ENCODE measurements at places on chromosomes 3 and 15. TPM values are rescaled to one million over a fixed set of nuclear protein-coding genes. Genes with fewer than 3 reads are reported as not detected.

DNA sequence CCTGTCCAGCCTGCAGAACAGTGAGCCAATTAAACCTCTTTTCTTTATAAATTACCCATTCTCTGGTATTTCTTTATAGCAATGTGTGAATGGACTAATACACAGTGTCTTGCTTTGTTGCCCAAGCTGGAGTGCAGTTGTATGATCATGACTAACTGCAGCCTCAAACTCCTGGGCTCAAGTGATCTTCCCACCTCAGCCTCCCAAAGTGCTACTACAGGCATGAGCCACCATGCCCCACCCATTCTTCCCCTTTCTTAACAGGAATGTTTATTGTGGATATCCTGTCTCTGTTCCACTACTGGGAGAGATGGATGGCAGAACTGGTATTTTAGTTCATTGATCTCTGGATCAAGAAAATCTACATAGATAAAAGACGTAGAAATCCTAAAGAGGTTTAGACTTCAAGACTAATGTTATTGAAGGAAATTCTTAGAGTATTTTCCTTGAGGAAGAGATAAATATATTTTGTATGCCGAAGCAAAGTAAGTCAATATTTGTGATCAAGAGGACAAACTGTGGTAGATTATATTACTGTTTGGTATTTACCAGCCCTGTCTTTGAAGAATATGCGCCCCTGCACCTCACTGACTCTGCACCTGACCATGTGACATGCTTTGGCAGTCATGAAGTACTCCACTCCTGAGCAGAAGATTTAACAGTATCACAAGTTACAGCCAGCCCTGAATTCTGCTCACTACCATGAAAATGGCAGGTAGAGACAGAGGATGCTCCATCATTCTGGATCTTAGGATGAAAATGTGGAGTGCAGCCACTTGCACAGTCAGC, 42.9 kb downstream of the UACA start:
- 0 out of 2 replicates have a peak, but pooled peaks cover 2% of the 10 kb centered on the region for H3K36me3 ChIP-seq
- DNase-seq: no peak
- no peak overlapping the region for H3K27ac ChIP-seq
- no peak overlapping the region for H3K4me3 ChIP-seq

- H3K4me1 ChIP-seq: no peaks in the 10 kb centered on the region
- no peak overlapping the region for H3K4me3 ChIP-seq
- no peaks in the 10 kb centered on the region for H3K36me3 ChIP-seq
- H3K27me3 ChIP-seq: no peaks in the 10 kb centered on the region
Observed at GRCh38 chr3:25007974-25008658, 419.9 kb upstream of the RARB start.

- no peak overlapping the region for H3K4me3 ChIP-seq
- H3K4me1 ChIP-seq: no peaks in the 10 kb centered on the region
- H3K27me3 ChIP-seq: no peaks in the 10 kb centered on the region
- no peak for DNase-seq
- H3K36me3 ChIP-seq: no peaks in the 10 kb centered on the region
- H3K27ac ChIP-seq: no peak overlapping the region
Observed at GRCh38 chr3:160012108-160012507, 23.5 kb downstream of the IL12A start.

The TTLL13 gene
- total RNA-seq: not detected

GRCh38 chr15:45242289-45242688, 9.7 kb upstream of the SLC28A2 start:
- no peaks in the 10 kb centered on the region for H3K36me3 ChIP-seq
- DNase-seq: no peak
- H3K27ac ChIP-seq: no peak overlapping the region
- H3K27me3 ChIP-seq: no peaks in the 10 kb centered on the region
- H3K4me1 ChIP-seq: no peaks in the 10 kb centered on the region
- H3K4me3 ChIP-seq: no peak overlapping the region

DNA sequence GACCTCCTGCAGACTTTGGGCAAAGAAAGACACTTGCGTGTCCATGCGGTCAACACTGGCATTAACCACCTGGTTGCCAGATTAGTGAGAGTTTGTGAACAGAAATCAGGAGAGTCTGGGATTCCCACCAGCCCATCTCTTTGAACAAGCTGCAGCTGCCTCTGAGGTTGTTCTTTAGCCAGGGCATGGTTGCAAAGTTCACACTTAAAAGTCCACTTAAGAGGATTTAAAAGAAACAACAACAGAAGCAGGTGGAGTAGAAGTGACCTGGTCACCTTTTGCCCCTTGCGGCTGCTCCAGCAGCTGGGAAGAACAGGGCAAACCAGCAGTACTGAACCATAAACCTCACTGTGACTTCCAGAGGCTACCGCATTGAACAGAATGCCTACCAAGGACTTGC, 97.3 kb downstream of the FOXB1 start:
- H3K27me3 ChIP-seq: peaks cover 25% of the 10 kb centered on the region
- no peak overlapping the region for H3K27ac ChIP-seq
- no peak for DNase-seq
- peaks cover 4% of the 10 kb centered on the region for H3K4me1 ChIP-seq

- H3K27ac ChIP-seq: peak overlapping the region; percentile 97
- no peaks in the 10 kb centered on the region for H3K36me3 ChIP-seq
- no peaks in the 10 kb centered on the region for H3K27me3 ChIP-seq
Observed at GRCh38 chr3:129485721-129486663, 42.4 kb upstream of the RHO start.

DNA sequence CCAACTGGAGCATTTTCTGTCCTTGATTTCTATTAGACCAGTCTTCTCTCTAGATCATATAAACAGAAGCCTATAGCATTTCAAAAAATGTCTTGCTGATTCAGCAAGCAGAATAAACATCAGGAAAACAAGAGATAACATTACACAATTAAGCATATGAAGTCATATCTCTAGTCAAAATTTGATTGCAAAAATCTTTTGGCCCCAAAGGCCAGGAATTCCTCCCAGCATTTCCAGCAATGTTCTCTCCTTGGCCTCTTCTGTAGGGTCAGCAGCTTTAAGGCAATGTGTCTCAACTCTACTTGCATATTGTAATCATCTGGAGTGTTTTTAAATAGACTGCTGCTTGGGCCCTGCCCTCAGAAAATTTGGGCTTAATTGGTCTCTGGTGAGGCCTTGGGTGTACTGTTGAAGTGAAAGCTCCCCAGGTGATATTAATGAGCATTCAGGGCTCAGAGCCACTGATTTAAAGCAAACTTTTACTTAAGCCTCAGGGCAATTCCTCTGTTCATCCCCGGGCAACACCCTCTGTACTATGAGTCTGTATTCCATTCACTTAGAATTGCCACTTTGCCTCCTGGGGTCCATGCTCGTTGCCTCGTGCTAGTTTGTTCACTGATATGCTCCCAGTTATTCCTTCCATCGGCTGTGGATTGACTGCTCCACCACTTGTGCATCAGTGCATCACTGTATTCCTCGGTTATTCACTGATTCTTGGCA, 1072.6 kb downstream of the ROBO2 start:
- no peak overlapping the region for H3K4me3 ChIP-seq
- no peak overlapping the region for H3K27ac ChIP-seq
- H3K27me3 ChIP-seq: peaks cover 3% of the 10 kb centered on the region
- H3K4me1 ChIP-seq: no peaks in the 10 kb centered on the region
- DNase-seq: no peak

DNA sequence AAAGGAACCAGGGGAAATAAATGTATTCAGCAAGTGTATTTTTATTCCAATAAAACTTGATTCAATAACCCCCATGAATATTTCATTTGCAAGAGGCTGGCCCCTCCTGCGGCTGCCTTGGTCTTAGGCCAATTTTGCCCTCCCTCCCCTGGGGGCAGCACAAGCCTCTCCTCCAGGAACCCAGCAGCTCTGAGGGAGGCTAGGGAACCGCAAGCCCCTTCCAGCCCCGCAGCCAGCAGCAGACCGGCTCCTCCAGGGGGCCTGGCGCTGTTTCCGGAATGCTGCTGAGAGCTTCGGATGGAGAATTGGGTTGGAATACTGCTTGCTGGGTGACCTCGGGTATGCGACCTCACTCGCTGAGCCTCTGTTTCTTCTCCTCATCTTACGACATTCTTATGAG, 150.1 kb downstream of the RAB11A start:
- H3K4me3 ChIP-seq: no peak overlapping the region
- no peaks in the 10 kb centered on the region for H3K36me3 ChIP-seq
- DNase-seq: no peak
- H3K27ac ChIP-seq: no peak overlapping the region
- peaks cover 20% of the 10 kb centered on the region for H3K27me3 ChIP-seq

DNA sequence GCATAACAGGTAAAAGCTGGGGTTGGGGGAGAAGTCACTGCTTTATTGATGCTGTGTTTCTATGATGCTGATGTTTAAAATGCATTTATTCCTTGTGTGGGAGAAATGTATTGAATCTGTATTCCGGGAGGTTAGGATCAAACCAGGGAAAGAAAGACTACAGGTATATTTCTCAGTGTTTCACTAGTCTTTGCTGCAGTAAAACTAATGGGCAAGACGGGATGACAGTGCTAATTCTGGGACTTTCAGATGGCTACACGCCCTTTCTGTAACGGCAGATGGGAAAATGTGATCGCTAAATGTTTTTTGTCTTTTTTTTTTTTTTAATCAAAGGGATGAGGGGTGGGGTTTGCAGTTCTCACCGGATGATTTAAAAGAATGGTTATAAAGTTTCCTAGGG, 393 bp downstream of the CNTN6 start:
- H3K4me3 ChIP-seq: no peak overlapping the region
- no peak overlapping the region for H3K27ac ChIP-seq
- no peaks in the 10 kb centered on the region for H3K36me3 ChIP-seq
- peaks cover under 1% of the 10 kb centered on the region for H3K4me1 ChIP-seq

GRCh38 chr15:77347197-77347596, 72.7 kb downstream of the PEAK1 start:
- H3K4me3 ChIP-seq: no peak overlapping the region
- H3K27ac ChIP-seq: no peak overlapping the region
- H3K36me3 ChIP-seq: peaks cover 16% of the 10 kb centered on the region
- no peak for DNase-seq
- H3K27me3 ChIP-seq: no peaks in the 10 kb centered on the region

GRCh38 chr3:108030960-108031359, 59.9 kb downstream of the CD47 start:
- H3K27ac ChIP-seq: no peak overlapping the region
- H3K36me3 ChIP-seq: no peaks in the 10 kb centered on the region
- H3K4me1 ChIP-seq: no peaks in the 10 kb centered on the region
- no peaks in the 10 kb centered on the region for H3K27me3 ChIP-seq

- H3K27me3 ChIP-seq: no peaks in the 10 kb centered on the region
- no peaks in the 10 kb centered on the region for H3K36me3 ChIP-seq
- H3K4me3 ChIP-seq: no peak overlapping the region
- DNase-seq: no peak
- peaks cover 28% of the 10 kb centered on the region for H3K4me1 ChIP-seq
- peak overlapping the region; percentile 50 for H3K27ac ChIP-seq
Observed at GRCh38 chr15:60804551-60804950, 325.6 kb upstream of the ICE2 start.

DNA sequence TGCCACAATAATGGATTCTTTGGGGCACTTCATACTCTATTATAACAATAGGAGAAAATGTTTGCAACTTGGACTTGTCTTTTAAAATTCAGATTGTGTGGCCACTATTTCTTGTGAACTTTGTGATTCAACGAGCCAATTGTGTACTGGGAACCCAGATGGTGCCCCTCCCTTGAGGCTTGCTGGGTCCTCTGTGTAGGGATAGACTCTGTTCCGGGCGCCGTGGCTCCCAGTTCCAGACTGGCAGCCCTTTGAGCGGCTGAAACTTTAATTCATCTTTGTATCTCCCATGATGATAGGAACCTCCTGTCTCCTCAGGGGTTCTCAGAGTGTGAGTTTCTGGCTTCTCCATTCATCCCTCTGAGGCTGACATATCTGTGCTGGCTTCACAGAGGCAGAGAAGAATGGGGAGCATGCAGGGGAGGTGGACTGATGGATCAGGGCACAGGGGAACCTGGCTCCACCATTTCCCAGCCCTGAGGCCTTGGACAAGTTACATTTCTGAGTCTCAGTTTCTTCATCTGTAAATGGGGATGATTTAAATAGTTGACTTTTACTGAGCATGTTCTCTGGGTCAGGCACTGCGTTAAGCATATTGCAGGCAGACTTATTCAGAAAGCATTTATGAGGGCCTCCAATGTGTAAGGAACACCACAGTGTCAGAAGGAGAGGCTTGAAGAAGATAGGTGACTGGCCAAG, 15.2 kb upstream of the ANKDD1A start:
- DNase-seq: no peak
- H3K36me3 ChIP-seq: no peaks in the 10 kb centered on the region
- peak overlapping the region; percentile 73 for H3K27ac ChIP-seq
- H3K4me1 ChIP-seq: peaks cover 44% of the 10 kb centered on the region
- no peak overlapping the region for H3K4me3 ChIP-seq

DNA sequence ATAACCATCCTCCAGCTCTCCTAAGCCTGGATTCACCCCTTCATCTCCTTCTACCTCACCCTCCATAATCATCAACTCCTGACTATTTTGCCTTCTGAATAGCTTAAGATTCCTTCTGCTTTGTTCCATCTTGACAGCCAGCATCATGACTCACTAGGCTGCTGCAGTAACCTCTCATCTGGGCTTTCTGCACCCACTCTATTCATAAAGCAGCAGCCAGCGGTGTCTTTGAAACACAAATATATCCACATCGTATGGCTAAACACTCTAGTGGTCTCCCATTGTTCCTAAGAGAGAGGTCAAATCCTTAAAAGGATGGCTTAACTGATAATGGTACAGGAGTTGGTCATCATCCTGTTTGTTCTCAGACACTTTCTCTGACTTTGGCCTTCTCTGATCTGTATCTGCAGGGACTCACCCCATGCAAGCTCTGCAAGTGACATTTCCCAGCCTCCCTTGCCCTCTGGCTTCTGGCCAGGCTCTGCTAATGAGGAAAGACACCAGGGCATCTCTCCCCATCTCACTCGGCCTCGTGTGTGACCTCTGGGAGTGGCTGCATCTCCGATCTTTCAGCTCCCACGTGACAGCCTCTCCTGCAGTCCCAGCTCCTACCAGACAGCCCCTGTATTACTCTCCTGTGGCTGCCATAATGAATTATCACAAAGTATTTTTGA, 6.2 kb downstream of the GRK7 start:
- no peak overlapping the region for H3K27ac ChIP-seq
- no peaks in the 10 kb centered on the region for H3K4me1 ChIP-seq
- peak; percentile 28 for DNase-seq
- H3K27me3 ChIP-seq: no peaks in the 10 kb centered on the region

GRCh38 chr15:42411884-42412283, 52.6 kb downstream of the CAPN3 start:
- H3K27me3 ChIP-seq: no peaks in the 10 kb centered on the region
- DNase-seq: no peak
- no peak overlapping the region for H3K27ac ChIP-seq
- no peak overlapping the region for H3K4me3 ChIP-seq
- H3K4me1 ChIP-seq: no peaks in the 10 kb centered on the region
- peaks cover 20% of the 10 kb centered on the region for H3K36me3 ChIP-seq

The PRTG gene
- under 0.01 TPM for total RNA-seq

- no peak overlapping the region for H3K4me3 ChIP-seq
- H3K27ac ChIP-seq: no peak overlapping the region
- no peak for DNase-seq
- no peaks in the 10 kb centered on the region for H3K36me3 ChIP-seq
- H3K4me1 ChIP-seq: no peaks in the 10 kb centered on the region
Observed at GRCh38 chr3:142259359-142259758, 34.0 kb upstream of the GK5 start.
